ENCODE measurements at places on chromosomes 1 and 21.

- DNase-seq: no peak
Measured at GRCh38 chr1:85196358-85196757, 4.5 kb downstream of the SYDE2 start.

DNA sequence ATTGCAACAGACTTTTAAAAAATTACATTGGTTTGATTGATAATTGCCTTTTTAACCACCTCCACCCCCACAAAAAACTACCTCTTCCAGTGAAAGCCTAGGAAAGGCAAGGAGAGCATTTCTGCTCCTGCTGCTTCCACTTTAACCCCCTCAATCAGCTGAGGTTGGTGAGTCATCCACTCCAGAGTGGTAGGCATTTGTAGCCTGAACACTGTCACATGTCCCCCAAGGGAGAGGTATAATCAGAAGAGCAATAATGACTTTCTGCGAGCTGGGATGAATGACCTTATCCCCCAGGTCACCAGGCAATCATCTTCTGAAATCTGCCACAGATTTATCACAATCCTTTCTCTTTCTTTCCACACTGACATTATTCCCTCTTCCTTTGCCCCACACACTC lies 126.6 kb upstream of the CAMK1G start:
- DNase-seq: no peak

- no peak for DNase-seq
Measured at GRCh38 chr1:161989108-161989507, 34.6 kb downstream of the OLFML2B start.

DNA sequence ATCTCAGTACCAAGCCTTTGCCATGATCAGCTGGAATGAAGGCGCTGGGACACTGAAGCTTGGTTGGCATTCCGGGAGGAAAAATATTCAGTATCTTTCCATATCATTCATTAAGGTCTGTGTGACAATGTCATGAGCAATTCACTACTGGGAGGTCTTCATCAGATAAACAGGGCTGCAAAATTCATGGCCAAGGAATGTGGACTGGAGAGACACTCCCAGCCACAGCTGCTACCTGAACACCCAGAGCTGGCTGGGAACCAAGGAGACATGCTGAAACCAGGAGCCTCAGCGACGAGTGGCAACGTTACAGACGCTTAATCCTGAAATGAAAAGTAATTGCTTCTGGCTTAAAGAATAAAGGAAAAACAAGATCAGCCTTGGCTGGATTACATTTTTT lies 30.6 kb upstream of the DDAH1 start:
- no peak for DNase-seq

DNA sequence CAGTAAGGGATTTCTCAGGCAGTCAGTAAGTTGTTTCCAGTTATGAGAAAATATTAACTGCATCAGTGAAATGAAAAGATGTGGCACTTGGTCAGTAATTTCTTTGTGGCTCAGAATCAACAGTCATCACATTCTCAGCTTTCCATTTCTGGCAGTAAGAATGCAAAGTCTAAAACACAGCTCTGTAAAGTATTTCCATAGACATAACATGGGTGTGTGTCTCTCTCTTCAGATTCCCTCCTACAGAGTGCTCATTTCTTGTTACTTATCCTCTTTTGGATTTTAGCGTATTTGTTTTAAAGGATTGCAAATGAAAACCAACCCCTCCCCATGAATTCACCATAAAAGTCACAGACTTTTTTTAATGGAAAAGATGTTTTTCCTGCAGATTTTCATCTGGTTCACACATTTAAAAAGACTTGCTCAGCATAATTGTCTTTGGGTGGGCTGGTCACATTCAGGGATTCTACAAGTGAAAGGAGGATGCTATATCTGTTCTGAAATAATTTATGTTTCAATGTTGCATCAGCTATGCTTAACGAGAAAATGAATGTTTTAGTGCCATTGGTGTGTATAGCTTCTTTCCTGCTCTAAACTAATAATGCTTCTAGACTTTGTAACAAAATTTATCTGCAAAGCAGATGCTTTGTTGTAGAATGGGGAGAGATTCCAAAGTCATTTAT lies 34.6 kb upstream of the CD55 start:
- DNase-seq: no peak

DNA sequence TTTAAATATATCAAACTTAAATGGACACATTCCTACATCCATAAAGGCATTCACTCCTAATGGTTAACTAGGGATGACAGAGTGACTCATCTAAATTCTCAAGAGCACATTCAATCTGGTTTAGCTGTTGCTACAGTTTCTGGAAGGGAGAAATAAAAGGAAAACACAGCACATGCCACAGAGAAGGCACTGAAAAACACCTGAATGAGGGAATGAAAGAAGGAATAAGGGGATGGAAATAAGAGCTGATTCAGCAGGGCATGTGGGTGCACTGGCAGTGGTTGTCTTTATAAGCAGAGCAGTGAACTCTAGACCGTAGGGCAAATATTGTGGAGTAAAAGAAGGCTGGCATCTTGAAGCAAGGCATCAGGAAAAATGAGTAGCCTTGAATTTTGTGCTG lies 79.3 kb downstream of the LHX4 start:
- no peak for DNase-seq

All from stimulated activated naive CD4-positive, alpha-beta T cell (primary cell).